Heart right ventricle (tissue), 16 donors: ENCODE measurements at places on chromosomes 1 and 21. TPM values are rescaled to one million over a fixed set of nuclear protein-coding genes. Genes with fewer than 3 reads are reported as not detected.

CFHR5 gene
- total RNA-seq: not detected

TRMT1L gene
- total RNA-seq: 34.1 TPM

HES3 gene
- total RNA-seq: not detected

CLCNKB gene
- 1.6 TPM for total RNA-seq

KCTD3 gene
- 16.9 TPM for total RNA-seq

CACNA1S gene
- not detected for total RNA-seq

LHX4 gene
- total RNA-seq: not detected

CNST gene
- 14.2 TPM for total RNA-seq

TATDN3 gene
- 20.7 TPM for total RNA-seq

SERTAD4 gene
- total RNA-seq: 1.5 TPM

KIF2C gene
- total RNA-seq: 1.5 TPM

KISS1 gene
- total RNA-seq: not detected

ARHGEF10L gene
- total RNA-seq: 50.8 TPM
